ENCODE measurements at places on chromosomes 11 and 22.

- H3K36me3 ChIP-seq: no peaks in the 10 kb centered on the region
- H3K27ac ChIP-seq: peak overlapping the region; percentile 91
- no peak overlapping the region for H3K4me3 ChIP-seq
- no peak for DNase-seq
These were observed 13.9 kb upstream of the ACCSL start for GRCh38 chr11:44033856-44034255.

DNA sequence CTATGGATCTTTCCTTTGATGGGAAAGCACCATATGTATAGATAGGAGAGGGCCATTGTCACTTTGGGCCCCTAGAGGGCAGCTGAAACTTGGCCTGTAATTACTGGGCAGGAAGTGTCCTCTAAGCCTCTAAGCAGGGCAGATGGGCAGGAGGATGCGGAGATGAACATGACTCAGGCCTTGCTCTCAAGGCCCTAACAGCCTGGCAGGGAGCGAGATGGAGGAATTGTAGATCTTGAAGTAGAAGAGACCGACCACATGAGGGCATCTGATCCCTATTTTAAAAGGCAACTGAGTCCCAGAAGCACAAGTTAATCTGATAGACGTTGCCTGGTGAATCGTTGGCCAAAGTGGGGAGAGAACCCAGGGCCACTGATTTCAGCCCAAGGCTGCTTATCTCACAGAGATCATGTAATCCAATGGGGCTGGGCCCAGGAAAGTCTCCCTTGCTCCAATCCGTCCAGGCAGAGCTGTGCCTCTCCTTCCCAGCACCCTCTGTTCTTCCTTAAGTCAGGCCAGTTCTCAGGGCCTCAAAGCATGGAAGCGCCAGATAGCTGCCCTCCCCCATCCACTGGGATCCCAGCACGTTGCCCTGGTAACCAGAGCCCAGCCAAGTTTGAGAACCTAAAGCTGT is 2.5 kb upstream of the SEPTIN3 start:
- DNase-seq: no peak
- H3K27ac ChIP-seq: no peak overlapping the region
- H3K27me3 ChIP-seq: no peaks in the 10 kb centered on the region
- no peak overlapping the region for H3K4me3 ChIP-seq
- no peaks in the 10 kb centered on the region for H3K36me3 ChIP-seq

GRCh38 chr11:62017878-62018655 is 50.6 kb upstream of the FTH1 start:
- H3K36me3 ChIP-seq: no peaks in the 10 kb centered on the region
- no peaks in the 10 kb centered on the region for H3K27me3 ChIP-seq
- no peak overlapping the region for H3K27ac ChIP-seq
- H3K4me3 ChIP-seq: no peak overlapping the region
- no peaks in the 10 kb centered on the region for H3K4me1 ChIP-seq
- no peak for DNase-seq

- DNase-seq: no peak
- H3K27me3 ChIP-seq: no peaks in the 10 kb centered on the region
- H3K27ac ChIP-seq: no peak overlapping the region
- H3K4me3 ChIP-seq: no peak overlapping the region
These were observed 1041.3 kb downstream of the OPCML start for GRCh38 chr11:132490978-132491377.

GRCh38 chr22:29470159-29470855 is 9.7 kb upstream of the NEFH start:
- H3K36me3 ChIP-seq: no peaks in the 10 kb centered on the region
- no peak overlapping the region for H3K4me3 ChIP-seq
- no peaks in the 10 kb centered on the region for H3K4me1 ChIP-seq
- H3K27ac ChIP-seq: no peak overlapping the region
- H3K27me3 ChIP-seq: no peaks in the 10 kb centered on the region
- no peak for DNase-seq

- H3K27me3 ChIP-seq: no peaks in the 10 kb centered on the region
- DNase-seq: no peak
- no peak overlapping the region for H3K4me3 ChIP-seq
- peaks cover 5% of the 10 kb centered on the region for H3K4me1 ChIP-seq
- peaks cover 14% of the 10 kb centered on the region for H3K36me3 ChIP-seq
These were observed 7.6 kb downstream of the LRRC51 start for GRCh38 chr11:72088076-72088808.

DNA sequence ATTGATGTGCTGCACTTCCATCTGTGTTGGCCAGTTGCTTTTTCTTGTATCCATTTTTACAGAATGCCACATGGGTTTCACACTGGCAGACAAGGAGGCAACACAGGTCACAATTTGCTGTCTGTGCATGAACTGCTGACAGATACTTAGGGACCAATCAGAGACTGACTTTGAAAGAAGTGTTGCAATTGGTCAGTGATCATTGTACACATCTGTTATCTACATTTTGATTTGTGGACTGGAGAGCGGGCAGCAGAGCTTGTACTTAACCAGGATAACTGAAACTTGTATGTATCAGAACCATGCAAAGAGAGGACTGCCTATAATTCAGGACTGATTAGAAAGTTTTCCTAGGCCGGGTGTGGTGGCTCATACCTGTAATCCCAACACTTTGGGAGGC is 21.8 kb downstream of the PRR5 start:
- H3K27me3 ChIP-seq: no peaks in the 10 kb centered on the region
- no peak overlapping the region for H3K27ac ChIP-seq
- no peak overlapping the region for H3K4me3 ChIP-seq
- H3K4me1 ChIP-seq: no peaks in the 10 kb centered on the region
- H3K36me3 ChIP-seq: no peaks in the 10 kb centered on the region
- no peak for DNase-seq

DNA sequence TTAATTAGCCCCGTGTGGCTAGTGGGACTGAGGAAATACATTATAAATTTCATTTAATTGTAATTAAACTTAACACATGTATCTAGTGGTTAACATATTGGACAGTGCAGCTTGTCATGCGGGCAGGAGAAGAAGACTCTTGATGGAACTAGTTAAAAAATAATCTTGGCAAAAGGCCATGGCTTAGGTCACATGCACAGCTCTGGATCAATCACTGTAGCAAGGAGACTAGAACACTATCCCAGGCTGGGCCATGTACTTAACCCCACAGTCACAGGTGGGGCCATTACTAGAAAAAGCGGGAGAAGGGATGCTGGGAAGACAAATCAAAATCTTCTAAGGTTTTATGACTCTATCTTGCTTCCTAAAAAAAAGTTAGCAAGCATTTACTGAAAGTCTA is 8.7 kb upstream of the HEPACAM start:
- no peaks in the 10 kb centered on the region for H3K36me3 ChIP-seq
- no peak for DNase-seq
- H3K27ac ChIP-seq: no peak overlapping the region
- no peaks in the 10 kb centered on the region for H3K4me1 ChIP-seq
- no peak overlapping the region for H3K4me3 ChIP-seq

- no peak for DNase-seq
- H3K4me1 ChIP-seq: peaks cover 9% of the 10 kb centered on the region
- H3K4me3 ChIP-seq: no peak overlapping the region
- H3K27ac ChIP-seq: no peak overlapping the region
- H3K36me3 ChIP-seq: no peaks in the 10 kb centered on the region
These were observed 3.6 kb upstream of the AP2A2 start for GRCh38 chr11:921921-922678.

GRCh38 chr11:61349189-61349751 is 12.4 kb downstream of the CYB561A3 start:
- DNase-seq: no peak
- peaks cover 90% of the 10 kb centered on the region for H3K36me3 ChIP-seq
- no peak overlapping the region for H3K4me3 ChIP-seq
- H3K27me3 ChIP-seq: no peaks in the 10 kb centered on the region

GRCh38 chr11:110972106-110972505 is 259.9 kb upstream of the ARHGAP20 start:
- H3K36me3 ChIP-seq: no peaks in the 10 kb centered on the region
- H3K4me3 ChIP-seq: no peak overlapping the region
- no peak overlapping the region for H3K27ac ChIP-seq
- no peak for DNase-seq

GRCh38 chr11:118618115-118618990 is 10.9 kb downstream of the PHLDB1 start:
- H3K27ac ChIP-seq: peak overlapping the region; percentile 93
- peak; percentile 83 for DNase-seq
- peaks cover 9% of the 10 kb centered on the region for H3K36me3 ChIP-seq
- no peaks in the 10 kb centered on the region for H3K27me3 ChIP-seq

DNA sequence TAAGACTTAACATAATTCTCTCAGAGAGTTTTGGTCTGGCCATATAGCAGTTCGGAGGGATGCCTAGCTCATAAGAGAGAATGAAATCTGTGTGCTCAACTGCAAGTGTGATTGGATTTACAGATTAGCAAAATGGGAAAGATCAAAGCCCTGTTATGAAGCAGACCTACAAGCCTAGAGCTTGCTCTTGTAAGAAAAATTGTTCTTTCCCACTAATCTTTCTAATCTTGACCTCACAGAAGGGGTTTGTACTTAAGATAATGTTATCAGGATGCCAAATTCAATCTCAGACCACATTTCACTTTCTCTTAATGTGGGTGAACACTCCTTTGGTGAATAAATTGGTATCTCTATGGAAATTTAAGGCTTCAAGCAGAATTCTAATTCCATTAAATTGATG is 267.2 kb downstream of the RAB38 start:
- H3K4me3 ChIP-seq: no peak overlapping the region
- no peaks in the 10 kb centered on the region for H3K4me1 ChIP-seq
- DNase-seq: no peak
- no peak overlapping the region for H3K27ac ChIP-seq
- no peaks in the 10 kb centered on the region for H3K36me3 ChIP-seq

DNA sequence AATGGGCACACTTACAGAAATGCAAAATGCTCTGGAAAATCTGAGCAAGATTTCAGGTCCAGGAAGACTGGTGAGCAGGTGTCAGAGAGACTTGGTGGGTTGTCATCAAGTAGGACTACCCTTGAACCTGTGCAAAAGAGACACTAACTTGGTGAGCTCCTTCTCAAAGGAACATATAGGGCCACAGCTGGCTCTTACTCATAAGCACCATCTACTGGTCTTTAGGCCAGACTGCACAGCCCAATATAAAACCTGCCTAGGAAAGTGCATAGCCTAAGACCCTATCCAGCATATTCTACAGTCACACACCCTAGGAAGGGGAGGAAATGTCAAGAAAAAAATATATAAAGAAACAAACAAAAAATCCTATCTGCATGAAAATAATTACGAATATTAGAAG is 18.2 kb upstream of the OR10W1 start:
- no peaks in the 10 kb centered on the region for H3K36me3 ChIP-seq
- no peaks in the 10 kb centered on the region for H3K4me1 ChIP-seq
- no peak overlapping the region for H3K27ac ChIP-seq
- H3K4me3 ChIP-seq: no peak overlapping the region
- DNase-seq: no peak

DNA sequence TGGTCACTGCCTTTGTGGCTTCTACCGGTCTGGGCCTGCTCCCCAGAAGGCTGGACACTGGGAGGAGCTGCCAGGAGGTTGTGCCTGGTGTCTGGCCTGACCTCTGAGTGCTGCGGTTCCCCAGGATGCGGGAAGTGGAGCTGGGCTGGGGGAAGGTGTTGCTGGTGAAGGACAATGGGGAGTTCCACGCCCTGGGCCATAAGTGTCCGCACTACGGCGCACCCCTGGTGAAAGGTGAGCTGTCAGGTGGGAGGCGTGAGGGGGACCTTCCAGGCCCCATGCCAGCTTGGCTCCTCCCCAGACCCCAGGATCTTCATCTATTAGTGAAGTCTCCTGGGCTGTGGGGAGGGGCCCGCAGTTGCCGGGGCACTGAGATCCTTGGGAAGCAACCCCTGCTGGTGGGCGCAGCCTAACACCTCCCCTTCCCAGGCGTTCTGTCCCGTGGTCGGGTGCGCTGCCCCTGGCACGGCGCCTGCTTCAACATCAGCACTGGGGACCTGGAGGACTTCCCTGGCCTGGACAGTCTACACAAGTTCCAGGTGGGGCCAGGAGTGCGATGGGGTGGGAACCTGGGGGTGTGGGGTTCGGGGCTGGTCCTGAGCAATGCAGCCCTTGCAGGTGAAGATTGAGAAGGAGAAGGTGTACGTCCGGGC is 6.7 kb downstream of the AIFM3 start:
- peaks cover 47% of the 10 kb centered on the region for H3K27me3 ChIP-seq
- peaks cover 2% of the 10 kb centered on the region for H3K4me1 ChIP-seq
- no peak for DNase-seq

GRCh38 chr22:28015046-28015425 is 96.0 kb upstream of the PITPNB start:
- no peak overlapping the region for H3K4me3 ChIP-seq
- no peaks in the 10 kb centered on the region for H3K27me3 ChIP-seq
- H3K4me1 ChIP-seq: no peaks in the 10 kb centered on the region
- H3K36me3 ChIP-seq: no peaks in the 10 kb centered on the region

DNA sequence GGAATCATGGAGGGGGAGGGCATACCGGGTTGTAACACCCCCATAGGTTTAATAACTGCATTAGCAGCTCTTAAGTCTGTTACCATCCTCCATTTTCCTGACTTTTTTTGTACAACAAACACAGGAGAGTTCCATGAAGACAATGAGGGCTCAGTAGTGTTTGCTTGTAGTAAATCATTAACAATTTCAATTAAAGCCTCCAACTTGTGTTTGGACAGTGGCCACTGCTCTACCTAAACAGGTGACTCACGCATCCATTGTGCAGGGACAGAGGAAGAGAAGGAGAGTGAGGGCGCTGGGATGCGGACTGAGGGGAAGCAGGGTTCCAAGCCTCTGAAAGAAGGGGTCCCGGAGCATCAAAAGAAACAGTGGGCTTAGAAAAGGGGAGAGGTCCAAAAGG is 21.3 kb upstream of the MTNR1B start:
- no peak overlapping the region for H3K4me3 ChIP-seq
- H3K27ac ChIP-seq: no peak overlapping the region
- H3K4me1 ChIP-seq: no peaks in the 10 kb centered on the region
- H3K36me3 ChIP-seq: no peaks in the 10 kb centered on the region
- no peaks in the 10 kb centered on the region for H3K27me3 ChIP-seq

DNA sequence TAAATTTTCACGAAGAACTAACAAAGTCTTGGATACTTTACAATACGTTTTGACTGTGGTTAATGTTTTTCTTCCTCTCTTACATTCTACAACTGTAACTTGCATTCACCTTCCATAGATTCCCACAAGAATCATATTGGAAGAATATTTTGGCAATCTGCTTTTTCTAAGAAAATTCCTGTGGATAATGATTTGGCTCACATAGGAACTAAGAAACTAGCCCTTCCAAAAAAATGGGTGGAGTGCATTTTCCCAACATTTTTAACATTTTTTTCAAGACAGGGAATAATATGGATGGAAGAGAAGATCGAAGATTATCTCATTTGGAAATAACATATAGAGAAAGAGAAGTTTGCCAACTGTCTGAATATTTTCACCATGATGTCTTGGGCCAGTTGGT is 256.9 kb upstream of the POU2AF2 start:
- H3K27ac ChIP-seq: no peak overlapping the region
- DNase-seq: no peak
- H3K4me3 ChIP-seq: no peak overlapping the region
- no peaks in the 10 kb centered on the region for H3K27me3 ChIP-seq
- no peaks in the 10 kb centered on the region for H3K36me3 ChIP-seq
- no peaks in the 10 kb centered on the region for H3K4me1 ChIP-seq
